Activated T-cell treated with anti-CD3 and anti-CD28 coated beads, Interleukin-2, amount 50 U/mL, for 4 hours (primary cell): ENCODE measurements at places on chromosomes 1 and 21. TPM values are rescaled to one million over a fixed set of nuclear protein-coding genes. Genes with fewer than 3 reads are reported as not detected.

DNA sequence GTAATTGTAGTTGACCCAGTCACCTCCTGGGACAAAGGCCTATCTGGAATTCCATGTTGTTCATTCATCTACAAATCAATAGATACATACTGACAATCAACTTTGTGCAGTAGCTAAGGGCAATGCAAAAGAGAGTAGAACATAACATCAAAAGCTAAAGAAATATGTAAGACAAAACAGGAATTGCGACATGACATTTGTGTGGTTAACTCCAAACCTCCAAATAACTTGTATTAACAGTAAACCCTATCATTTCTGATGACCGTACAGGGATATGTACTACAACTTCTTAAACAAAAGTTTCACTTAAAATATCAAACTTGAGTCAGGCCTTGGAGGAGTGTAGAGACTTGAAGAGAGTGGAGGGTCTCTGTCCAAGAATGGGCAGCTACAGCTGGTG is 317.6 kb downstream of the SPATA17 start:
- no peak for DNase-seq

DNA sequence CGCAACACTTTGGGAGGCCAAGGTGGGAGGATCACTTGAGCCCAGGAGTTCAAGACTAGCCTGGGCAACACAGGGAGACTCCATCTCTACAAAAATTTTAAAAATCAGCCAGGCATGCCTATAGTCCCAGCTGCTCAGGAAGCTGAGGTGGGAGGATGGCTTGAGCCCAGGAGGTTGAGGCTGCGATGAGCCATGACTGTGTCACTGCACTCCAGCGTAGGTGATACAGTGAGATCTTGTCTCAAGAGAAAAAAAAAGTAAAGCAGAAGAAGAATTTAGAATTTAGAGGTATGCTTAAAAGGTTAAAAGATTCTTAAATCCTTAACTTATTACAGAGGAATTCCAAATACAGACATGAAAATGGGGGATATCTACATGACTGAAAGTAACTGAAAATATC is 79.5 kb downstream of the SMYD3 start:
- no peak for DNase-seq

DNA sequence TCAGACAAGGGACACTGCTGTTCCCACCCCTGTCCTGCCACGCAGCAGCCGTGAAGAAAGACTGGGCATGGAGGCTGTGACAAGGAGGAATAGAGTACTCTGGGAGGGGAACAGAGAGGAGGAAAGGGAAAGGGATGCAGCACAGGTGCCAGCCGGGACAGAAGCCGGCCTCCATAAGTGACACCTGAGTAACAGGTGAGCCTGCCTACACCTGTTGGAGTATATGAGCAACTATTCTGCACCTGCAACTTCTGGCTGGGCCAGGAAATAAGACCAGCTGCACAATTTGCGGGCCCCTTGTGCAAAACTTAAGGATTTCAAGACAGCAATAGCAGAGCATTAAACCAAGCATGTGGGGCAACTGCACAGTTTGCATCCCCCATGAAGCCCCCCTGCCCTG is 72.5 kb upstream of the GOLT1A start:
- no peak for DNase-seq

ASPM gene
- total RNA-seq, result 1.2 TPM

DNA sequence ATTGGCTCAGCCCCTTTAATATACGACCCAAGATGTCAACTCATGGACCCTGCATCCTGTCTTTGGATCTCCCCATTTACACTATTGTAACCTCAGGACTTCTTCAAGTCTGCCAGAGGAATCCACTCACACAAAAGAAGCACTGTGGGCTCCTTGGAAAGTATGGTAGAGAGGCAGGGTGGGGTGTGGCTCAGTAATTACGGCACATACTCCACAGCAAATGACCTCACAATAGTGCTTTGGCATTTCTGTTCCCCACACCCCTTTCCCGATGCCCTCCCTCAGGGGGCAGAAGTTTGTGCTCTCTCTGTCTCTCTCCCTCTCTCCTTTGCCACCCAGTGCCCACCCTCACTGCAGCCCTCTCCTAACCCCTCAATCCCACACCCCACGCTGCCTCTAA is 27.8 kb upstream of the IFNAR2 start:
- DNase-seq, result no peak

DNA sequence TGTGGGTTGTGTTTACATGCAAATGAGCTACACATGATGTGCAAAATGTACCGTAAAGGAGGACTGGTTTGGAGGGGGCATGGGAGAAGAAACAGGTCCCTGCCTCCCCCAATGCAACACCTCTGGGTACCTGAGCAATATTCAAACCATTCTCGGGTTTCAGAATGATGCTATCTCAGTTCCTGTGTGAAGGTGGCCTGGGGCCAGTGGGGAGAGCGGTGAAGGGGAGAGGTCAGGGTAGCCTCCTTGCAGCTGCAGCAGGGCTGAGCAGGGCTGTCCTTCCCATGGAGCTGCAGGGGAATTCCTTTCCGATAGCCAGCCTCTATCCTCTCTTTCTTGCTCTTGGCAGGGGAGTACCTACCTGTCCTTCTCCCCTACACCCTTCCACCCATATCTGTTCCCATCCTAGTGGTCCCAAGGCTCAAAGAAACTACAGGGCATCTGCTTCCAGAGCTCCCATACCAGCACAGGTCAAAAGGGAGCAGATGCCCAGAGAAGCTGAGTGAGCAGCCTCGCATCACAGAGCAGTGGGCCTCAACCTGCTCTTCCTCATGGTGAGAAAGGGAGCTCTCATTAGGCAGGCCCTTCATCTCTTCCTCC is 11.9 kb downstream of the MEF2D start:
- DNase-seq, result no peak

TMEM234 gene
- 9.2 TPM for total RNA-seq

- DNase-seq, result no peak
Observed at GRCh38 chr1:47174656-47175020, 15.2 kb downstream of the PDZK1IP1 start.

CFAP107 gene
- total RNA-seq, result not detected

- DNase-seq, result no peak
Observed at GRCh38 chr1:174367892-174368291, 79.9 kb upstream of the GPR52 start.

- DNase-seq, result peak; percentile 19
Observed at GRCh38 chr1:200153277-200154055, 126.0 kb downstream of the NR5A2 start.

GRCh38 chr1:230208619-230209261 is 141.7 kb downstream of the GALNT2 start:
- DNase-seq, result peak; percentile 27

NBPF3 gene
- 4.2 TPM for total RNA-seq

DNA sequence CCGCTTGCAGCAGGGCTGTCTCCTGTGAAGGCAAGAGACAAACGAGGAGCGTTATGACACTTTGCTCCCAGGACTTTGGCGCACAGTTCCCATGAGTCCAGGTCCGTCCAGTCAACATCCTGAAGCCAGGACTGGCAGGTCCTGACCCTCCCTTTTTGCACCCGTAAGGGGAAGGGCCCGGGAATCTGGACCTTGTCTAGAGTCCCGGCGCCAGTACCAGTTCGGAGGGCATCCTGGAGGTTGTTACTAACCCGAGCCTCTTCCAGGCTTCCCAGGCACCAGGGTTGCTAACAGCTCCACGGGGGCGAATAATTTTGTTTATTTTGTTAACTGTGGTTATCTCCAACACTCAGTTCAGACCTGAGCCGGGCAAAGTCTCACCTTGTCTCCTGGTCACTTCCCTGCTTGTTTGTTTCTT is 682 bp upstream of the RWDD3 start:
- DNase-seq, result no peak

- DNase-seq, result no peak
Observed at GRCh38 chr1:118271883-118272282, 86.9 kb upstream of the SPAG17 start.

DNA sequence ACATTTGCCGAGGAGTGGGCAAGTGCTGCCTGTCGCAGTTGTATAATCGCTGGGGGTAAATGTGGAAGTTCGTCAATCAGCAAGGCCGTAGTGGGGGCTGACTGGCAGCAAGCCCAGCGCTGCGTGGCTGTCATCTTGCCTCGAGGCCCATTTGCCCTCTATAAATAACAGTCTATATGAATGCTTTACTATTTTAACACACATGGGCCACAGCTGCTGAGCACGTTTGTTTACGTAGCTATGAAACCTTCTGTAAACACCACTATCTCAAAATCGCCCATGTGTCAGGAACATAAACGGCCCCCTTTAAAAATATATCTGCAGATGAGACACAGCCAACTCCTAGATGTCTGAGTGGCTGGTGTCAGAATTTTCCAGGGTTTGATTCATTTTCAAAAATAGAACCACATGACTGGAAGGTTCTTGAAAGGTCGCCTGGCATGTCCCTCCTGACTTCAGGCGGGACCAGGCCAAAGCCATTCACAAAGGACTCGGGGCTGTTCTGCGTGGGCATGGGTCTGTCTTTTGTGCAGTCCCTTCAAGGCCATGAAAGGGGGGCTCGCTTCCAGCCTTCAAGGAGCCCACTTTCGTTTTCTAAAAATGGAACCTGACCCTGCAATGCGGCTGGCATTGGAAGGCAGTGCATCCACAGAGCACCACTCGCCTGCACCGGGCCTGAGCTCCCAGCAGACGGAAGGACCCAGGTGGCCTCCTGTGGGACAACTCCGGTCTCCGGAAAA is 205.5 kb downstream of the KCNJ6 start:
- DNase-seq, result no peak

DNA sequence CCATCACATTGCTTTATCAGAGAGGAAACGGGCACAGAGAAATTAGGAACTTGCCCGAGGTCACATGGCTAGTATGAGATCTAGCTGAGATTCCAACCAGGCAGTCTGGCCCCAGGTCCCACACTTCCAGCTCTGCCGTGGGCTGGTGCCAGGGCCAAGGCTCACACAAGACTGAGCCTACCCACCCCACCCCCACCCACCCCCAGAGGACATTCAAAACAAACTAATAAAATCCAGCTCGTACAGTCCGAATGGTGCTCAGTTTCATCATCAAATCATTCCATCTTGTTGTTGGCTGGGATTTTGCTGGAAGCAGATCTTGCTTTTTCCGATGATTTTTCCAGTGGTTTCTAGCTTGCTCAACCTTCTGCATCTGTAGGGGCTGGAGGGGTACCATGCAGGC is 27.9 kb downstream of the MATN1 start:
- DNase-seq, result no peak

GRCh38 chr1:243742819-243743218 is 107.2 kb downstream of the AKT3 start:
- no peak for DNase-seq

- no peak for DNase-seq
Observed at GRCh38 chr1:53590531-53591515, 131.6 kb downstream of the DMRTB1 start.

- no peak for DNase-seq
Observed at GRCh38 chr1:198030682-198031081, 113.5 kb downstream of the LHX9 start.

ZNF697 gene
- total RNA-seq, result 0.49 TPM
